Thyroid gland (tissue), 4 donors: ENCODE measurements at places on chromosomes 3 and 15.

- DNase-seq: no peak
These were observed 79.5 kb downstream of the IMPG2 start for GRCh38 chr3:101240719-101241399.

DNA sequence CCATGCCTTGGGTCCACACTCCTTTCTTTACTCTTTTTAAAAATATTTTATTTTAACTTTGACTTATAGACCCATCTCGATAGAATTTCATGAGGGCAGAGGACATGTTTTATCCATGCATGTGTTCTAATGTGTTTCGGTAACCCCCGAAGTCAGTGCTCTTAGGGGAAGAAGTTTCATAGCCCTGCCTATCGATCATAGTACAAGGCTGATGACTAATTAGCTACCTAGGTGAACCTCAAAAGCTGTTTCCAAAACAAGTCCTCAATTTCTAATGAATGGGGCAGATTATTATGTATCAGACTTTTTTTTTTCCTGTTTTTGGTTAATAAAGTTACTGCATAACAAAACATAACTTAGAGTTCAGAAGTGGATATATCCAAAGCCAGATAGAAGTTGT, 82.0 kb downstream of the MBNL1 start:
- no peak for DNase-seq

- peak; percentile 75 for DNase-seq
These were observed 3.5 kb downstream of the FURIN start for GRCh38 chr15:90871716-90872485.

GRCh38 chr15:24823473-24823872, 131.3 kb upstream of the SNRPN start:
- peak; percentile 67 for DNase-seq

GRCh38 chr3:184553385-184553784, 8.2 kb upstream of the EPHB3 start:
- DNase-seq: no peak
